ENCODE measurements at places on chromosomes 5 and 9. TPM values are rescaled to one million over a fixed set of nuclear protein-coding genes. Genes with fewer than 3 reads are reported as not detected.

The CAVIN4 gene
- 8.8 TPM for total RNA-seq

The CDKN2B-AS1 gene
- 1.4 TPM for total RNA-seq

The PRELID2 gene
- total RNA-seq, result 39.0 TPM

The ROR2 gene
- 2.3 TPM for total RNA-seq

The RIGI gene
- total RNA-seq, result 8.5 TPM

The SPEF2 gene
- 27.5 TPM for total RNA-seq

The SLC34A1 gene
- not detected for total RNA-seq

The ZNF474 gene
- 9.7 TPM for total RNA-seq

The FAM193B gene
- 40.1 TPM for total RNA-seq

The SNCB gene
- 31.8 TPM for total RNA-seq

The GPR150 gene
- 0.23 TPM for total RNA-seq

The MOB3B gene
- total RNA-seq, result 9.0 TPM

The CDC20B gene
- 1.6 TPM for total RNA-seq
